ENCODE measurements at places on chromosomes 2 and 18.

- no peak for DNase-seq
Observed at GRCh38 chr2:172671501-172671900, 64.1 kb upstream of the RAPGEF4 start.

GRCh38 chr18:26417190-26417589, 131.2 kb downstream of the KCTD1 start:
- no peak for DNase-seq

- DNase-seq: no peak
Observed at GRCh38 chr2:151782378-151783132, 45.7 kb downstream of the ARL5A start.

DNA sequence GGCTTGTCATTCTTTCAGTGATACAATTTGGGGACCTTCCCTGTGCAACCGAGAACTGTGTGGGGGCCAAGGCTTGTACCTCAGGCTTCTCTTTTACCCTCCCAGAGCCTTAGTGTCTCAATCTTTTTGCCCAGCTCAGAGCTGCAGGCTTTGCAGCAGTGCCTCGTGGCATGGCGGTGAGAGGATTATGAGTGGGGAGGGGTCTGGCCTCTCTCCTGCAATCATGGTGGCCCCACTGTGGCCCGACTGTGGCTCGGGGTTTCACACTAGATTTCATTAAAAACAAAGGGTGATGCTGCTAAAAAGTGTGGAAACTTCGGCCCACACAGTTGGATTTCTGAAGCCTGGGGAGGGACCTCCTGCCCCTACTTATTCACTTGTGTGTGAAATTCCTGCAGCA, 75.5 kb downstream of the CAPN13 start:
- DNase-seq: no peak

Measured in stimulated activated CD4-positive, alpha-beta T cell treated with anti-CD3 and anti-CD28 coated beads, Interleukin-15, amount 100 ng/mL, for 1 hour (primary cell).